ENCODE measurements at places on chromosomes 3 and 15.

- peak; percentile 72 for DNase-seq
Measured at GRCh38 chr15:40150163-40150925, 10.5 kb upstream of the BUB1B start.

DNA sequence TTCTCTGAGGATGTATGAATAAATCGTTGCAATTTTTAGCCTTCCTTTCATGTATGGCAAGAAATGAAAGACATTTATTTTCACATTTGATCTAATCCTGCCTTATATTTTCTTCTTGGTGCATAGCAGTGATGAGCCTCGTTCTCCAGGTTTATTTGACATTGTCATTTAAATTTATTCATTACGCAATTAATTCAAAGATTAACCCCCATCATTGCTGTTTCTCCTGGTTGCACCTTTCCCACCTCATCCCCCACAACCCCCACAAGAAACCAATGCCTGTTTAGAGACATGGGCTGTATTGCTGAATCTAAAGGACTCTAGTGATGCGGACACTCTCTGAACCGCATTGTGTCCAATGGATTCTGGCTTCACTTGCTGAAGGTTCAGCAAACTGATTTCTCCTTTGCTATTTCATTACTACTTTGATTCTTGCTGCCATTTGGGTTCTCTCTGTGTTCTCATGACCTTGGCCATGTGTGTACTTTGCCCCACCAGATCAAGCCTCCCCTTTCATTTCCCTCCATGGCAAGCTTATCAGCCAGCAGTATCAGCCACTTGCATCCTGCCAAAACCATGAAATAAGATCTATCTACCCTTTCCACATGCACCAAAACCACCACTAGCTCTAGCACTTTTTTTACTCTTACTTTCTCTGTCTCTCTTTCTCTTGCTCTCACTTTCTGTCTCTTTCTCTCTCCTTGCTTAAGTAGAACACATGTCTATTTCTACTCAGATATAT is 382.7 kb downstream of the GBE1 start:
- no peak for DNase-seq

DNA sequence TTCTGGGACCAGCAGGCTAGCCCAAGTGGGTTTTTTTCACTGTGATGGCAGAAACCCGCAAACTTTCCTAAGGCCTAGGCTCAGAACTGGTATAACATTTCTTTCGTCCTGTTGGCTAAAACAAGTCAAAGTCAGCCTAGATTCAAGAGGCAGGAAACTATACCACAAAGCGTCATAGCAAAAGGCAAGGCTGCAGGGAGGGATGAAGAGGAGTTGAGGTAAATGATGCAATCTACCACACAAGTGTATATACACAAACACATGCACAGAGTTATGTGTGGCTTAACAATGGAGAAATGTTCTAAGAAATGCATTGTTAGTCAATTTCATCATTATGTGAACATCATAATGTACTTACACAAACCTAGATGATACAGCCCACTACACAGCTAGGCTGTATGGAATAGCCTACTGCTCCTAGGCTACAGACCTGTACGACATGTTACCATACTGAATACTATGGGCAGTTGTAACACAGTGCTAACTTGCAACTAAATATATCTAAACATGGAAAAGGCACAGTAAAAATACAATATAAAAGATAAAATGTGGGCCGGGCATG is 225.6 kb downstream of the TBL1XR1 start:
- peak; percentile 11 for DNase-seq

GRCh38 chr15:66706840-66707239 is 4.8 kb downstream of the SMAD6 start:
- no peak for DNase-seq

- no peak for DNase-seq
Measured at GRCh38 chr15:71291723-71292122, 176.5 kb downstream of the THSD4 start.

GRCh38 chr15:79673416-79674123 is 223.2 kb downstream of the MTHFS start:
- DNase-seq = peak; percentile 65

GRCh38 chr15:89492934-89493631 is 3.3 kb downstream of the RHCG start:
- DNase-seq = no peak

DNA sequence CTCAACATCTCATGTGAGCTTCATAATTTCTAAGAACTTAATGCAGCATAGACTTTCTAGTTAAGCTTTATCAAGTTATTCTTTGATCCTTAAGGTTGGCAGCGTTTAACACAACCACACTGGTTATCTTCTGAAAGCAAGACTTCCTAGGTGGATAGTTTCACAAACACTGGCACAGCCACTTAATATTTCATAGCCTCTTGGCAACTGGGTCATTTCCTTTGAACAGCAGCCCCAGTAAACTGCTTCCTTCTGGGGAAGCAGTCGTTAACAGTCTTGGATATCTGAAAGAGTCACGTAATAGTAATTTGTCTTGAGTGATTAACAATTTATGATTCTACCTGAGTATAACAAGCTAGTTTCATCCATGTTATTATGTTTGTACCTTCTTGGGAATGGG is 45.9 kb upstream of the ABHD10 start:
- DNase-seq = no peak

GRCh38 chr3:27089068-27089467 is 280.1 kb downstream of the NEK10 start:
- DNase-seq = no peak

DNA sequence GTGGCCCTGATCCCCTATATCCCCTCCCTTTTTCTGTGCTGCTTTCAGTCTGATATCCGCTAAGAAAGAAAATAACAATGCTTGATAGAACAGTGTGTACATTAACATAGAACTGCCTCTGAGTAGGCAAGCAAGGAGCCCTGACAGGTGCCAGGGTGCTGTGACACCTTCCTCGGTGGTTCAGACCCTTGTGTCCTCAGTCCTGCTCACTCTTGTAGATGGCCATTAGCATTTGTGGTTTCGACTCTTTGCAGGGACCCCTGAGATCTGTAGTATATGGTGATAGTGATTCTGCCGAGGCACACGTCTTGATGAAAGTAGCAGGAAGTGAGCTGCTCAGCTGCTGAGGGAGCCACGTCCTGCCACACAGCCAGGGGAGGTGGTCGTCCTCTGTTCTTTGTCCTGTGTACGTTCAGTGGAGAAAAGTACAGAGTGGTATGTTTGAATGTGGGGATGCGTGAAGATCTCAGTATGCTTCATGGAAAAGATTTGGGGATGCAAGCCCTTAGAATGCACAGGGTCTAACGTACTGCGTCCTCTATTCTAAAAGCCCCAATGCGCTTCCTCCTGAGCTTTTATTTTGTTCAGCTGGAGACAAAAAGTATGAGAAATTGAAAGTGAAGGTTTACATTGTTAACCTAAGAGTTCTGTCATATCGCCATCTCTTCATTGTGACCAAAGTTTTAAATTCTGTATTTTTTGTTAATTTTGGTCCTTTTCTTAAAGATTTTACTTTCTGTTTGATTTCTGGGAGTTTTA is 35.4 kb downstream of the PXYLP1 start:
- DNase-seq = no peak

- no peak for DNase-seq
Measured at GRCh38 chr3:66454464-66454859, 46.4 kb downstream of the LRIG1 start.

DNA sequence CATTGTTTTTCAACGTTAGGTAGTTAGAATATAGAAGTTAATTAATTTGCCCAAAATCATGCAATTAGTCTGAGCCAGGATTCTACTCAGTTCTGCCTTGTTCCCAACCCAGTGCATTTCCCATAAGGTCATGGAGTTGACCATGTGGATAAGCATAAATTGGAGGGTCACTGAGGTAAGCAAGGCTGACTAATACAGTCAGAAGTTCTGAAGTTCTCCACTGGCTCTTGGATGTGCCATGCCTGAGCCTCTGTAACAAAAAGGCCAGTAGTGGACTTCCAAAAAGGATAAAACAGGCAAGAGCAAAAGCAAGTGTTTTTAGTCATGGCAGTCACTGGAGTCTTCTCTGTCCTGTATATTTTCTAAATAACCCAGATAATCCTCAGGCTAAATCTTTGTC is 124.4 kb upstream of the PHLDB2 start:
- no peak for DNase-seq

DNA sequence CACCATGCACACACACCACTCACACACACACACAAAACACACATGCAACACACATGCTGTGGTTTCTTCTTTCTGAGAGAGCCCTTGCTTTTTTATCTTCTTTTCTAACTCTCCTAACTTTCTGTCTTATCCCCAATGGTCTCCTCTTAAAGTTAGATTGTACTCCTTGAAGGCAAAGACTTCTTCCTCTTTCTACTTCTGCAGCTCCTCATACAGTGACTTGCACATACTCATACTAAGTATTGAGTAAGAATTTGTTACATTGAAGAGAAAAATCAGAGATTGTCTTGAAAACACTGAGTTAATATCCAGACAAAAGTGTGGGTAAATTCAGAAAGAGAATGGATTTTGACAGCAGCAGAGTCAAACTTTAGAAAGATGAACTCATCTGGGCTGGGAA is 64.4 kb downstream of the GTPBP8 start:
- DNase-seq = peak; percentile 68
